ENCODE measurements at places on chromosomes 2 and 18.

DNA sequence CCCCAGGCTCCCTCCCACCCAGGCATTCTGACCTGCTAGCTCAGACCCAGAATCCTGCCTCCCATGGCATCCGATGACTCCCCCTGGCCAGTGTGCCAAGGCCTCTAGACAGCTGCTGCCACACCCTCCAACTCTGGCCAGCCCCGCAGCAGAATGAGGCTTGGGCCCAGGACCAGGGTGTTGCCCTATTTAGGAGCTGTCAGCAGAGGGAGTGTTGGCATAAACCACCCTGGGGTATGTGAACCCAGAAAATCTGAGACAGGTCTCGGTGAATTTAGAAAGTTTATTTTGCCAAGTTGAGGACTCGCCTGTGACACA lies 134.3 kb downstream of the KLHL29 start:
- no peak for DNase-seq

DNA sequence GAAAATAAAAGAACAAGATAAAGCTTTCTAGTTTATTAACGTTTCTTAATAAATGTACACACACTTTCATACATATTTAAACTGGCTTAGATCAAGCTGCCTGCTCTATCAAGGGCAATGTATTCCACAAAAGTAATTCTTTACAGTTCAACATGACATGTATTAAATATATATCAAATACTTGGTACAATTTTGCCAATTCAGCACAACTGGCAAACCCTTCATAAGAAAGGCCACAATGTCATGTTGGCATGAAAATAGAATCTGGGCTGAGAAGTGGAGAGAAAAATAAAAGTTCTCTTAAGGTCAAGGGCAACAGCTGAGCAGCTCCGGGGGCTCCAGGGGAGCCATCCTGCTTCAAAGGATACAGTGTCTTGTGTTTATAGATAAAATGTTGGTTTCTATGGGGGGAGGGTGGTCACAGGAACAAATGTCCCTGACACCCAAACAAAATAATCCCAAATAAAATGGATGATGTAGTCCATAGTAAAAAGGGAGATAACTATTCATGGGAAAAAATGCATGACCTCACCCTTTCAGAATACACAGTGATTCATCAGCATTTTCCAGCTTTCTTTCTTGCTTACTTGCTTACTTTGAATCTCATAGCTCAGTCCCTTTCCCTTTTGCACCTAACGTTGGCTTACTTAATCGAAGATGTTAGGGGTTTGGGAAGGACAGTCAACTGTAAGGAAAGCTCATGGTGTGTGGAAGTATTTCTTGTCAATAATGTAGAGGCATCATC lies 494.9 kb downstream of the NYAP2 start:
- DNase-seq, result no peak

- no peak for DNase-seq
These were observed 180.8 kb upstream of the MMADHC start for GRCh38 chr2:149768320-149768799.

GRCh38 chr2:172100080-172100934 lies 2.4 kb downstream of the DLX2 start:
- no peak for DNase-seq

DNA sequence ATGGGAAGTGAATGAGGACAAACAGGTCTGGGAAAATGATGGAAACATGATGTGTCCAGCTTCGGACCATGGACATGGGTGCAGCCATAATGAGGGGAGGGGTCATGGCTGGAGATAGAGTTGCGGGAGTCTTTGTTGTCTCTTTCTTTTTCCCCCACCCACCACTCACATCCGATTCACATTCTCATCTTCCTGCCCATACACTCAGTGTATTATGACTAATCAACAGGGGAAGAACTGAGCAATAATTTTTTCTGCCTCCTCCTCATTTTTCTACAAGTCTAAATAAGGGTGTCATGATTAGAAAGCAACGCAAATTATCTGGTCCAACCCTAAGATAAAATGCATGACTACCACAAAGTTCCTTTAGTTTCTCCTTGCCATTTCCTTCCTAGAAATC lies 5.7 kb upstream of the SERPINB2 start:
- DNase-seq, result no peak

- no peak for DNase-seq
These were observed 11.3 kb upstream of the SUMO1 start for GRCh38 chr2:202249521-202250253.

DNA sequence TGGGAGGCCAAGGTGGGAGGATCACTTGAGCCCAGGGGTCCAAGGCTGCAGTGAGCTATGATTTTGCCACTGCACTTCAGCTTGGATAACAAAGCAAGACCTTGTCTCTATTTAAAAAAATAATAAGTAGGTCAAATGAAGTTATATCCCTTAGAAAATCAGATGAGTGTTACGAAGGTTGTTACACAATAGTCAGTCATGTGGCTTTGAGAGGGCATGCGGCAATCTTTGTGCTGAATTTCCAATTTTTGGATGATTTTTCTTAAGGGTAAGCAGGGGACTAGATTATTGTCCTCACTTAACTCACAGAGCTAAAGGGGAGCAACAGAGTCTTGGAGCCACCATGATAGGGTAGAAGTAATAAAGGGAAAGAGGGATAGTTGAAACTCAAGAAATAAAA lies 71.8 kb downstream of the B3GNT2 start:
- no peak for DNase-seq

- no peak for DNase-seq
These were observed 7.9 kb upstream of the TANK start for GRCh38 chr2:161152302-161152701.

DNA sequence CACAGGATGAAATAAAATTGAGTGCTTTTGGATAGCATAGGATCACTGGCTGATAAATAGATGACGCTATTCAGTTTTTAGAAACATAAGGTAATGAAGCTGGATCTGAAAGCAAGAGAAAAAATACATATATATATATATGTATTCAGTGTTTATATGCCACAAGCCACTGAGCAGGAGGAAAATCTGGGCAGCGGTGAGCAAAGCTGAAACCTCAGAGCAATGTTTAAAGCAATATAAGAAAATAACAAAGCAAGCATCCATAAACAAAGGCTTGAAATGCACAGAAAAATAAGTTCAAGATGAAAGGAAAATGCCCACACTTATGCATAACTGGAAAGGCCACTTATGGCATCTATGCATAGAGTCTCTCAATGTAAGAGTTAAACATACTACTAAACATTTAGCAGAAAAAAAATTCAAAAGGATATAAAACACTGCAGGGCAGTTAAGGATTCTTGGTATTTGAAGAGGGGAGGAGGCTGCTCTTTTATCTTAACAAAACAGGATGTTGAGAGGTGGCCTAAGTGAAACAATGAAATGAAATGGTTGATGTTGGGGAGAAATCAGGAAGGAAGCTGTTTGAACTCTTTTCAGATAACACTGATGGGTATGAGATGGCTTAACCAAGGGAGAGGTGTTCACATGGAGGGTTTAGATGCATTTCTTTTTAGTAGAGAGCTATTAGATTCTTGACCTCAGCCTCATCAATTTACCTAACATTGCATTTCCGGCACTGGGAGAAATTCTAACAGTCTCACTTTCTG lies 129.1 kb downstream of the ARHGAP15 start:
- no peak for DNase-seq

GRCh38 chr2:190858817-190859216 lies 21.8 kb upstream of the GLS start:
- DNase-seq, result no peak

GRCh38 chr2:119638685-119639554 lies 40.1 kb upstream of the TMEM177 start:
- no peak for DNase-seq

- no peak for DNase-seq
These were observed 3.6 kb downstream of the ACP1 start for GRCh38 chr2:268323-268722.

GRCh38 chr18:61322265-61322873 lies 10.9 kb upstream of the CDH20 start:
- no peak for DNase-seq

Measured in effector memory CD8-positive, alpha-beta T cell (primary cell).